ENCODE measurements at places on chromosomes 13 and 19. TPM values are rescaled to one million over a fixed set of nuclear protein-coding genes. Genes with fewer than 3 reads are reported as not detected.

The ARHGAP33 gene
- total RNA-seq, result 6.2 TPM

The PGLYRP1 gene
- total RNA-seq, result not detected

The ZNF568 gene
- total RNA-seq, result 11.5 TPM

The ZNF296 gene
- total RNA-seq, result 0.32 TPM

The ZNF317 gene
- total RNA-seq, result 17.1 TPM

The ZNF726 gene
- total RNA-seq, result 2.1 TPM

The ACER1 gene
- not detected for total RNA-seq

The ATP4A gene
- total RNA-seq, result not detected

The TMIGD2 gene
- not detected for total RNA-seq

The FFAR3 gene
- not detected for total RNA-seq

The GPC5 gene
- total RNA-seq, result 0.30 TPM

The USHBP1 gene
- total RNA-seq, result 0.05 TPM

The ZNF560 gene
- 5.8 TPM for total RNA-seq

The MIR17HG gene
- 7.1 TPM for total RNA-seq
